ENCODE measurements at places on chromosomes 16 and 17.

GRCh38 chr17:35998756-35999155 is 2.6 kb downstream of the CCL15 start:
- no peak for DNase-seq

DNA sequence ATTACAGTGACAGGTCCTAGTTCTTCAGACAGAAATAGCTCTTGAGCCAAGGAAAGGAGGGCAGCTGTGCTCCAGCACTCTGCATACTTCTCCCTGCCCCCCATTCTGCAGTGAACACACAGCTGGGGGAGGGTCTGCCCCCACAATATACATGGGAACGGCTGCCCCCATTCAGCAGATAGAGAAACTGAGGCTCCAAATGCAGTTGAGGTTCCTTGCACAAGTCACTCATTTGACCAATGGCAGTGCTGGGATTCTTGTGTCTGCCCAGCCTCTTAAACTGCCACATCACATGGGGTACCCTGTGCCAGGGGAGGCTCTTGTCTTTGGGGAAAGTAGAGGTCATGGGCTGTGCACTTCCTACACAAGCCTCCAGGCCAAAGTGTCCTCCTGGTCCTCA is 10.9 kb upstream of the PDP2 start:
- no peak for DNase-seq

DNA sequence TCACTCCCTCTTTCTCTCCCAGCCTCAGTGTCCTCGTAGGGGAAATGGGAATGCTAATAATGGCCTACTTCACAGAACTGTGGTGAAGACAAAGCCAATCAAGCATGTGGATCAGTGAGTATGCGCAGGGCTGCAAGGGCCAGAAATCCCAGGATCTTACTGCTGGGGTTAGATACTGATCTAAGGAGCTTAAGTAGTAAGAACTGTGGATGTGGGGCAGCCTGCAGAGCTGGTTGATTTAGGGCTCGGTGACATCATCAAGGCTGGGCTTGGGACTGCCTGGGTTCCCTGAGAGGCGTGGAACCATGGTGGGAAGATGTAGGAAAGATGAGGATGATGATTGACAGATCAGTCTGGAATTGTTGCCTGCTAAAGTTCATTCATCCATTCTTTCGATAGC is 25.6 kb downstream of the GOSR2 start:
- no peak for DNase-seq

DNA sequence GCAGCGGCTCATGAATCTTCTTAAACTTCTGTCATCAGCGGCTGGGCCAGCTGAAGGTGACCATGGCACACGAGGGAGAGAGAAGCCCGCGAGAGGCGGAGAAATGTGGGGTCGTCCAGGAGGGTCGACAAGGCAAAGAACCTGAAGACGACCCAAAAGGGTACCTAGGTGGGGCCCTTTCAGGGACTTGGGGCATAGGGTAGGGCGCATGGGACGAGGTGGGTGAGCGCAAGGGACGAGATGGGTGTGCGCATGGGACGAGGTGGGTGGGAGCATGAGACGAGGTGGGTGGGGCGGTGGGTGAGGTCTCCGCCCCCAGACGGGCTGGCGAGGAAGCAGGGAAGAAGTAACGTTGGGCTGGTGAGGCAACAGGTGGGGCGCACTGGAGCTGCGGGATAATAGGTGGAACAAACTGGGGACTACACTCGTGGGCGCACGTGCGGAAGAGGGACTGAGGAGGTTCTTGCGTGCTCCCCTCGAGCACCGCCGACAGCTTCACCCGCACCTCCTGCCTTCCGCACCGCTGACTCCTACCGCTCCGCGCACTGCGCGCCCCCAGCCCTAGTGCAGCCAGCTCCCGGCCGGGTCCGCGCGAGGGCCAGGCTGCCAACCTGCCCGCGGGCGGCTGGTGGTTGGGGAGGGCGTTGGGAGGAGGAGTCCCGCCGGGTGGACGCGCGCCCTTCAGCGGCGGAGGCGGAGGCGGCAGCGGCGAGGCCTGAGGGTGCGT is 23.2 kb upstream of the CRYM start:
- DNase-seq, result peak; percentile 25

- no peak for DNase-seq
These were observed 224.3 kb downstream of the HS3ST4 start for GRCh38 chr16:25916037-25916436.

GRCh38 chr16:10957771-10958482 is 13.6 kb downstream of the CLEC16A start:
- no peak for DNase-seq

- no peak for DNase-seq
These were observed 51.2 kb downstream of the SOX9 start for GRCh38 chr17:72171703-72172667.

DNA sequence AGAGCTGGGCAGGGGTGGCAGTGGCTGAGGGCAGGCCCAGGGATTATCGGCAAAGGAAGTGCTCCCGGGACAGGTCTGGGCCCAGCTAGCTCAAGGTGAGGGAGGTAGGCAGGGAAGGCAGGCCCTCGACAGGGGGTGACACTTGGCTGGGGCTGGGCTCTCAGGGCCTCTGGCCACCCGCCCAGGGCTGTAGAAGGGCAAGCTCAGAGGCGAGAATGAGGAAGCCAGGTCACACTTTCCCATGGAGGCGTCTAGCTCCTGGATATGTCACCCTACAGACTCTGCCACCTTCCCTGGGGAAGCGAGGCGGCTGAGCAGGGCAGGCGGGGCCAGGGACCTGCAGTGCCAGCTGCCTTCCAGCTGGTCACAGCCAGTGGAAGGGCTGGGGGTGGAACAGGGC is 19.1 kb downstream of the FAM83G start:
- no peak for DNase-seq

GRCh38 chr17:17722081-17722905 is 41.0 kb downstream of the RAI1 start:
- no peak for DNase-seq

DNA sequence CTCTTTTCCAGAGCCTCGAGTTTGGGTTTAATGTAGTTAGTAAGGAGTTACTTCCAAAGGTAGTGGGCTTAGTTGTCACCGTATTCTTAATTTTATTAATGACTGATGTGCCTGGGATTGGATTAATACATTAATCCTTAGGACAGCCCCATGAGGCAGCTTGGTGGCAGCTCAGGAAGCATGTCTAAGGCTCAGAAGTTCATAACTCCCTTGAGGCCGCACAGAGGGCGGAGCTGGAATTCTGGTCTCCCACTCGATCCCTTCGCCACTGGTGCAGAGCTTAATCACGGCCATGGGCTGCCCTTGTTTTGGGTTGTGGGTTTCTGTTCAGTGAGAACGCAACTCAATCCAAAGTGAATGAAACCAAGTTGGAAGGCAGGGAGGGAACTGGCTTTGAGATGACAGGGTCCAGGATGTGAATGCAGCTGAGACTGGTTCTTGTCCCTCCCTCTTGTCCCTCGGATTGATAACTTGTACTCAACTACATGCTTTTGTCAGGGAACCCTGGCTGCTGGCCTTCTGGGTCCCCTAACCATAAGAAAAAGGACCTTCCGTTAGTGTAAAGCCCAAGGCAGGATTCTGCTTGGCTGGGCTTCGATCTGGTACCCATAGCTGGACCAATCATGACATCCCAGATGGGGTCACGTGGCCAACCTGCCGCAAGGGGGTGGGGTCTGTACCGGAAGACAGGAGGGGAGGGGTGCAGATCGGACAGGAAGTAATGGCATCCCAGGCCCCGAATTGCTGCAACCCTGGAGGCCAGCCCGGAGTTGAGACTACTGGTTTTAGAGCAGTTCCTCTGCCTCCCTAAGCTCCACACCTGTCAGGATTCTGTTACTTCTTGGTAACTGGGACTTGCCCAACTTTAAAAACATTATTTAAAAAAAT is 45.4 kb downstream of the SNX20 start:
- DNase-seq, result no peak

DNA sequence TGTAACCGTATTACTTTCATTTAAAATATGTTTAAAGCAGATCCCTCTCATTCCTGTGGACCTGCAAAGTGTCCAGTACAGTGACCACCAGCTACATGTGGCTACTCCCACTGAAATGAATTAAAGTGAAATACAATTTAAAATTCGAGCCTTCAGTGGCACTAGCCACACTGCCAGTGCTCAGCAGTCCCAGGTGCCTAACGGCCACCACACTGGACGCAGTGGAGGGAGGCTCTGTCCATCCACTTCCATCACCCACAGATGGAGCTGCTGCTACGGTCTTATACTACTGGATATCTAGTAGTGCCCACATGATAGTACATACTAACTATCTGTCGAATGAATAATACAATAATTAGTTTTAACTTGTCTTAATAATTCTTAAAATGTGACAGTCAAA is 2.3 kb upstream of the CBX2 start:
- no peak for DNase-seq

- no peak for DNase-seq
These were observed 24.6 kb downstream of the CNGB1 start for GRCh38 chr16:57946181-57946801.

DNA sequence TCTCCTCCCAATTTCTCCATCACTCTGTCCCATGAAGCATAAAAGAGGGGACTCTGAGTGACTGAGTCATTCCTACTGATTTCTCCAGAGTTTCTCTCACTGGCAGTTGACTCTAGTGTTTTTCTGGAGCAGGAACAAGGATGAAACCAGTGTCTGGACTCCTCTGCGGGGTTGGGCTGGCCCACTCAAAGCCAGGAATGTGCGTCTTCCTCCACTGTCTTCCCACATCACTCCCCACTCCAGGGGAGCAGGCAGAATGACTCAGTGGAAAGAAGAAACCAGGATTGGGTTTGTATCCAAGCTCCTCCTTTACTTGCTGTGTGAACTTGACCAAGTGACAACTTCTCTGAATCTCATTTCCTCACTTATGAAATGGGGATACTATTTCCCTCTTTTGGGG is 497.5 kb upstream of the SALL1 start:
- no peak for DNase-seq

- DNase-seq, result no peak
These were observed 50.8 kb upstream of the CDR2 start for GRCh38 chr16:22425036-22425801.

- no peak for DNase-seq
These were observed 641 bp downstream of the COG8 start for GRCh38 chr16:69338557-69339288.

- DNase-seq, result no peak
These were observed at the start of gene CYTH1 for GRCh38 chr17:78781893-78782304. Gene CYTH1, minus strand, starts transcription at chr17:78782273. Its CDS starts 50 bp downstream, at chr17:78782223.
